ENCODE measurements at places on chromosomes 12 and 14.
A peak's percentile ranks its signal among the peaks of the same experiment; 100 is the strongest.

GRCh38 chr14:55780156-55780946, 200.3 kb downstream of the KTN1 start:
- peak; percentile 8 for DNase-seq

DNA sequence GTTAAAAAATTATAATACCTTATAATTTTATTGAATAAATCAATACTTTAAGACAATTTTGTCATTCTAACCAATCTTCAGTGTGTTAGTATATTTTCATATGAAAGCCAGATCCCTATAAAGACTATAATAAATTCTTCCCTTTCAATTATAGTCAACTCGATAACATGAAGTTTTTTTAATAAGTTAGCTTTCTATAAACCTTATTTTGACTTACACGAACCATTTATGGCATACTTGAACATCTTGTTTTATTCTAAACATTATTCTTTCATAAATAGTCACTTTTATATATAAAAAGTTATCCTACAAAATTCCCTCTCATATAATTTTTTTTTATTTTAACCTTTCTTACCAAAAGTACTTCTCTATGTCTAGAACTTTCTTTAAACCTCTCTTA, 1002.3 kb downstream of the TMEM121 start:
- DNase-seq = no peak

- DNase-seq = no peak
Measured at GRCh38 chr14:69542311-69542710, 32.4 kb downstream of the CCDC177 start.

DNA sequence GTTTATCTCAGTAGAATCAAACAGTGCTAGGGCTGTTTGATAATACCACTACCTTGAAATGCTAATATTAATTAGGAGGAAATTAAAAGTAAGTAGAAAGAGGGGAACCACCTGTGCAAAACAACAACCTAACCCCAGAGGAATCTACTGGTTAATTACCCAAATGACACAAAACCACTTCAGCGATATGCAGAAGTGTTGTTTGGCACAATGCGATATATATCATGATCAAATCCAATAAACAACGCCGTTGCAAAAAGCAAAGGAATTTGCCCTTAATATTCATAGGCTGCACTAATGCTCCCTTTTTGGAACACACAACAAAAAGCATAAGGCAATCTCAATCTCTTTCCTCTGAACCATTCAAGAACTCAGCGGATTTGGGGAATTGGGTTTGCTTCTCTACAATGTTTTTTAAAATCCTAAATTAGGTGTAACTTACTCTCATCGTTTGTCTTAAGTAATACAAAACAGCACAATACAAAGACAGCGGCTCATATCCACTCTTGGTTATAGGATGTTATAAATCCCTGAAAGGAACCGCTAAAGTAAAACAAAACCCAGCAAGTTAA, 1.5 kb downstream of the MAP4K5 start:
- DNase-seq = no peak

GRCh38 chr12:68831272-68831671, 23.3 kb downstream of the MDM2 start:
- no peak for DNase-seq

DNA sequence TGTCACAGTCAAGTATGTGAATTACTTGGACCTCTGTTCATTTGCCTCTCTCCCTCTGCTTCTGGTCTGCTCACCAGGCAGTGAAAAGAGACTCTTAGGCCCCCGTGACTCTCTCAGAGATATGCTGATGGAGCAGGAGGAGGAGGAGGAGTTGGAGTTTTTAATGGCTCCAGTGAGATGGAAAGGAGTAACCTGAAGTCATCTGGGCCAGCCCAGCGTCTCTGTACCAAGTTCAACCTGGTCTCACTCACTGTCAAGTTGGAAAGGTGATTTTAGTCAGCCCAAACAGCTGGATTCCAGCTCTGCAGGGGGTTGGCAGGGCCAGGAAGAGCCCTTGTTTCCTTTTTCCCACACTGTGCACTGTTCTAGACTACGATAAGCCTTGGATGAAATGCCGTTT, 48.6 kb downstream of the SH2B3 start:
- no peak for DNase-seq

GRCh38 chr14:52142504-52142903, 73.6 kb upstream of the NID2 start:
- DNase-seq = no peak
